ENCODE measurements at places on chromosomes 4 and X.

DNA sequence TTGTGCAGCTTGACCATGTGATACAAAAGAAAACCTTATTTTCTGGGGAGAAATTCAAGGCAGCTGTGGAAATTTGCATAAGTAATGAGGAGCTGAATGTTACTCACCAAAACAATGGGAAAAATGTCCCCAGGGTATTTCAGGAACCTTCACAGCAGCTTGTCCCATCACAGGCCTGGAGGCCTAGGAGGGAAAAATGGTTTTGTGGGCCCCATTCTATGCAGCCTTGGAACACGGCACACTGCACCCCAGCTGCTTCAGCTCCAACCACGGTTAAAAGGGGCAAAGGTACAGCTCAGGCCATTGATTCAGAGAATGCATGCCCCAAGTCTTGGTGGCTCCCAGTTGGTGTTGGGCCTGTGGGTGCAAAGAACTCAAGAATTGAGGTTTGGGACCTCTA, 216.1 kb downstream of the MAGEE1 start:
- H3K36me3 ChIP-seq: no peaks in the 10 kb centered on the region
- no peak for DNase-seq
- no peaks in the 10 kb centered on the region for H3K27me3 ChIP-seq
- no peak overlapping the region for H3K4me3 ChIP-seq
- H3K4me1 ChIP-seq: no peaks in the 10 kb centered on the region

- H3K36me3 ChIP-seq: no peaks in the 10 kb centered on the region
- peaks cover 1% of the 10 kb centered on the region for H3K4me1 ChIP-seq
- no peaks in the 10 kb centered on the region for H3K27me3 ChIP-seq
- H3K4me3 ChIP-seq: no peak overlapping the region
These were observed 63.2 kb upstream of the TNIP3 start for GRCh38 chr4:121227341-121227792.

DNA sequence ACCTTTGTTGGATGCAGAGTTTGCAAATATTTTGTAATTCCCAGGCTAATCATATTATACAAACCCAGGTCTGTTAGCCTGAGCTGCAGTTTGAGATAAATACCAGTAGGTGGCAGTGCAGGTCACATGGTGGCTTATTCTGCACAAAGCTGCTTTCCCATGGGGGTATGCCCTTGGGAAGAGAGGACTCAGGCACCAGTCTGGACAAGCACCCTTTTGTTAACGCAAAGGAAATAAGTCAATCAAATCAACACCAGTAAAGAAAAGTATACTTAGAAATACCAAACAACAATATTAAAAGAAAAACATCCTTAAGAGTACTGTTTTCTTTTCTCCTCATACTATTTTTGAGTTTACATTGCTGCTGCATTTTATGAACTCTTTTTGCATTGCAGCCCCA, 389.0 kb upstream of the ZFP42 start:
- H3K4me3 ChIP-seq: no peak overlapping the region
- no peaks in the 10 kb centered on the region for H3K4me1 ChIP-seq
- H3K36me3 ChIP-seq: no peaks in the 10 kb centered on the region
- H3K27me3 ChIP-seq: no peaks in the 10 kb centered on the region

GRCh38 chrX:69257499-69258127, 92.4 kb upstream of the PJA1 start:
- no peaks in the 10 kb centered on the region for H3K27me3 ChIP-seq
- no peaks in the 10 kb centered on the region for H3K36me3 ChIP-seq
- no peak for DNase-seq
- H3K4me3 ChIP-seq: no peak overlapping the region
- H3K4me1 ChIP-seq: no peaks in the 10 kb centered on the region
- no peak overlapping the region for H3K27ac ChIP-seq

GRCh38 chrX:107207089-107207488, 678 bp downstream of the DNAAF6 start:
- H3K27ac ChIP-seq: no peak overlapping the region
- H3K27me3 ChIP-seq: no peaks in the 10 kb centered on the region
- H3K4me1 ChIP-seq: no peaks in the 10 kb centered on the region
- H3K36me3 ChIP-seq: no peaks in the 10 kb centered on the region
- DNase-seq: no peak
- no peak overlapping the region for H3K4me3 ChIP-seq

GRCh38 chr4:46909078-46909477, at the start of gene COX7B2:
Gene COX7B2, minus strand, starts transcription at chr4:46909245. Its CDS starts 174,053 bp downstream, at chr4:46735192.
- no peak within 1 kb of the TSS for H3K27ac ChIP-seq
- H3K27me3 ChIP-seq: no peaks in the 10 kb centered on the region
- no peaks in the 10 kb centered on the region for H3K36me3 ChIP-seq
- no peak within 1 kb of the TSS for H3K4me3 ChIP-seq
- DNase-seq: no peak
- no peaks in the 10 kb centered on the region for H3K4me1 ChIP-seq

All from endodermal cell (in vitro differentiated cells).